ENCODE measurements at places on chromosomes 7 and 10. TPM values are rescaled to one million over a fixed set of nuclear protein-coding genes. Genes with fewer than 3 reads are reported as not detected.

ADCY1 gene
- total RNA-seq = 5.8 TPM

- no peak for DNase-seq
Measured at GRCh38 chr10:88039496-88040200, 176.2 kb downstream of the PTEN start.

GRCh38 chr7:54689394-54690049 is 69.5 kb downstream of the SEC61G start:
- no peak for DNase-seq

DNA sequence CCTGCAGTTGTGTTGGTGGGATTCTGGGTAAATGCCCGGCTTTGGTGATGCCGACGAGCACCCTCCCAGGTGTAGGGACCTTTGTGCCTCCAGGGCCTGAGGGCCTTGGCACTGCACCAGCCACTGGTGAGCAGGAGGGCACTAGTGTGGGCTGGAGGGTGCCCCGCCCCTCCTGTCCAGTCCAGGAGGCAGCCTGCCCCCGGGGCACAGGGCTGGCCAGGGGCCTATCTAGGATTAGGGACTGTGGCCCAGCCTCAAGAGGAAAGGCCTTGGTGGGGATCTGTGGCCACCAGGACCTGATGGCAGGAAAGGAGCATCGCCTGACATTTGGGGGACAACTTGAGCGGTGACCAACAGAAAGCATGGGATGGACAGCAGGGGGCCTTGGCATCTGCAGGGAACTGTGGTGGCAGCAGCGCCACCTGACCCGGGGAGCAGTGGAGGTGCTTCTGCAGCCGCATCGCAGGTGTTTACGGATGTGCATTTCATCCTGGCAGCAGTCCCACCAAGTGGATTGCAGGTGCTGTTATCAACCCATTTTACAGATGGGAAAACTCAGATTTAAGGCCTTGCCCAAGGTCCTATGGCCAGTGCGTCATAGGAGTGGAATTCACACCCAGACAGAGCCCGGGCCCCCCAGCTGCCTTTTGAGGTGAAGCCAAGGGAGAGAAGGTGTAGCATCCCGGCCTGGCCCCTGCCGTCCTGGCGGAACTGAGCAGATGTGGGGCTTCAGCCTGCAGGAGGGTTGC is 11.1 kb downstream of the ZNF316 start:
- peak; percentile 42 for DNase-seq

DNA sequence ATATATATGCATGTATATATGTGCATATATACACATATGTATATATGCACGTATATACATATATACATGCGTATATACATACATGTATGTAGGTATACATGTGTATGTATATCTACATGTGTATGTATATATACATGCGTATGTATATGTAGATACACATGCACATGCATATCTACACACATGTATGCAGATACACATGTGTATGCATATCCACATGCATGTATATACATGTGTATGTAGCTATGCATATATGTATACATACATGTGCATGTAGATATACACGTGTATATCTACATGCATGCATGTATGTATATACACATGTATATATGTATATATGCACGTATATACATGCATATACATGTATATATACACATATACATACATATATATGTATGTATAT is 95.8 kb upstream of the STEAP4 start:
- no peak for DNase-seq

DIP2C gene
- total RNA-seq = 40.2 TPM

DNA sequence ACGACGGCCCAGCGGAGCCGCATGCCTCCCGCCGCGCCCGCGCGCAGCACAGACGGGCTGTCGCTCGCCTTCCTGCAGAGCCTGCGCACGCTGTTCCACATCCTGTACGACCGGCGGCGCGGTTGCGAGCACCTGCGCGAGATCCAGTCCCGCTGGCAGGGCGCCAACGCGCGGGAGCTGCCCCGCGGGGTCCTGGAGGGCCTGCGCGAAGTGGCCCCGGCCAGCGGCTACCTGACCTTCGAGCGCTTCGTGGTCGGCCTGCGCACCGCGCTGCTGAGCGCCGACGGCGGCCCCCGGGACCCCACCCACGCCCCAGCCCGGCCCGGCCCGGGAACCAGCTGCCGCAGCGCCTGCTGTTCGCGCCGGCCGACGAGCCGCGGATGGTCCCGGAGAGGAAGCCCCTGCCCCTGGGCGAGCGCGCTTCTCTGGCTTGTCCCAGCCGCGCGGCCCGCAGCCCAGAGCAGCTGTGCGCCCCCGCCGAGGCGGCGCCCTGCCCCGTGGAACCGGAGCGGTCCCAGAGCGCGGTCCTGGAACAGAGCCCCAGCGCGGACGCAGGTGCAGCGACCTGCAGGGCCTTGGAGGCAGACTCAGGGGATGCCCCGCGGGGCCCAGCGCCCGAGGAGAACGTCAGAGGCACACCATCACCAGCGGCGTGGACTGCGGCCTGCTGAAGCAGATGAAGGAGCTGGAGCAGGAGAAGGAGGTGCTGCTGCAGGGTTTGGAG is 25.3 kb upstream of the ZNF716 start:
- DNase-seq = peak; percentile 69

LRRC18 gene
- total RNA-seq = not detected

GRCh38 chr7:135364206-135364605 is 130.6 kb downstream of the STRA8 start:
- no peak for DNase-seq

DNA sequence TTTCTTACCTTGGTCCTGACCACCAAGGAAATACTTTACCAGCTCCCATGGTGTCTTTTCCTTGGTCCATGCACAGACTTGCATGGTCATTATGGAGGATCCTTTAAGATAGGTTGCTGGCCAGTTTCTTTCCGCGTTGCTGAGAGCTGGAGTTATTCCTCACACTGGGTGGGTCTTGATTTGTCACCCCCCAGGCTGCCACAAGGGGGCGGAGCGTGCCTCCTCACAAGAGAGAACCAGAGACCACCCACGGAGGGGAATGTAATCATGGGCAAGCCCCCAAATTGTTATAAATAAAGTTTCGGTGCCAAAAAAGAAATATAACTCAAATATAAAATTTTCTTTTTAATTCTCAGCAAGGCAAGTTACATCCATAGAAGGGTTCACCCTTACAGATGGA is 10.5 kb upstream of the TRIM24 start:
- DNase-seq = no peak

FGFR2 gene
- total RNA-seq = 5.8 TPM

GRCh38 chr10:89809766-89810165 is 108.4 kb downstream of the KIF20B start:
- DNase-seq = no peak

TACR2 gene
- not detected for total RNA-seq

HECW1 gene
- 1.0 TPM for total RNA-seq

MET gene
- total RNA-seq = 24.6 TPM

DNA sequence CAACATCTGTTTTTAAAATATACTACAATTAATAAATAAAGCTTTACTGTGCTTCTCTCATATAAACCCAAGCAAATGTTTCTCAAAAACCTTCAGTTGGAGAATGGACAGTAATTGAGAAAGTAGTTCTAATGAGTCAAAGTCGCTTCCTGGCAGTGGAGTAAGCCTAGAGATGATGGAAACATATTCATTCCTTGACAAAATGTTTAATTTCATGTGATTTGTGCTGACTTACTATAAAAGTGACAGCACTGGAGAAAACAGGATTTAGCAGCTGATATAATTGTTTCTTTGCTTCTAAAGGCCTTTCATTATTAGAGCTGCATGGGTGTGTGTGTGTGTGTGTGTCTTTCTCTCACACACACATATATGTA is 9.0 kb downstream of the ELMO1 start:
- no peak for DNase-seq

DNA sequence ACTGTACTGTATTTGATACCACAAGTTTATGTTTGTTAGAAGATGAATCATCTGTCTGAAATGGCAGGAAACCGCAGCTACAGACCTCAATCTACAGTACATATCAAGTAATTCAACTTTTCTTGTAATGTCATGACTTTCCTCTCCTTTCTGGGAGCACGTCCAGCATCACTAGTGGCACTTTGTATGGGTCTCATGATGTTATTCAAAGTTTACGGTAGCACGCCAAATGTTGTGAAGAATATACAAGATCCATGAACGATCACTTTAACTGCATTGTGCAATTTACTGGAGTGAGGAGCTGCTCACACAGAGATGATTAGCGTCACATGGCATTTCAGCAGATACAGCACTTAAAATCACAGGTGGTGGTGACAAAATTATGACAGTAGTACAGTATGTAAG is 257.8 kb upstream of the GNAI1 start:
- no peak for DNase-seq

SFRP4 gene
- 302 TPM for total RNA-seq

DNA sequence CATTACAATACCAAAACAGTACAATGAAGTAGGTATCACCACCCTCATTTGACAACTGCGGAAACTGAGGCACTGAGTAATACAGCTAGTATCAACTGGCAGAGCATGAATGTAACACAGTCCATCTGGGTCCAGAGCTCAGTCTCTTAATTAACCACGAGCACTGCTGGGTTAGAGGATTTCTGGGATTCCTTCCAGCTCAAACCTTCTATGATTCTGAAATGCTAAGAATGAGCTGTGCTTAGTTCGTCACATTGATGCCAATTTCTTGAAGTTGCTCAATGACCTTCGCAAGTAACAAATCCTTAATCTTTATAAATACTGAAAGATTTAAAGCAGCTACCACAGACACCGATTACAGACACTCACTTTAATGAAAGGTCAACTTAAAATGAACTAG is 62.5 kb downstream of the SGMS1 start:
- DNase-seq = no peak

DNA sequence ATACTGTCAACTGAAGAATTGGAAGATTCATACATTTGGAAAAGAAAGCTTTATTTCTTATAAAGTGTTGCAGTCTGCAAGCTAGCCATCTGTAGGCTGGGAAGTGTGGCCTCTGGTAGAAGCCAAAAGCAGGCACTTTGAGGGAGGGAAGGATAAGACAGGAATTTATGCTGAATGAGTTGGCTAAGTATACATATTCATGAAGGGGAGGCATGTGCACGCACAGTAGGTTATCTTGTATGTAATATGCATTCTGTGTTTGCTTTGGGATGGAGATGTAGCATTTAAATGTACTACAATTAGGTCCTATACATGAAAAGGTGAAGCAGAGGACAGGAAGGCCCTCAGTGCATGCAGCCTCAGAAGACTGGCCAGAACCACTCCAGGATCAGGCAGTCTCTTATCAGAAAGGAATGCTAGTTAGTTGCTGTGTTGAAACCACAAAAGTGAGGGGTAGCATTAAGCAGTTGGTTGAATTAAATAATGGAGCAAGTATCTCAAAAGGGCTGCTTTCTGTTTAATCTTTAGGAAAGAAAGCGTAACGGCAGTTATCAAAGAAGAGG is 40.9 kb downstream of the MYO3A start:
- DNase-seq = no peak

PNLIPRP1 gene
- 0.94 TPM for total RNA-seq

DNA sequence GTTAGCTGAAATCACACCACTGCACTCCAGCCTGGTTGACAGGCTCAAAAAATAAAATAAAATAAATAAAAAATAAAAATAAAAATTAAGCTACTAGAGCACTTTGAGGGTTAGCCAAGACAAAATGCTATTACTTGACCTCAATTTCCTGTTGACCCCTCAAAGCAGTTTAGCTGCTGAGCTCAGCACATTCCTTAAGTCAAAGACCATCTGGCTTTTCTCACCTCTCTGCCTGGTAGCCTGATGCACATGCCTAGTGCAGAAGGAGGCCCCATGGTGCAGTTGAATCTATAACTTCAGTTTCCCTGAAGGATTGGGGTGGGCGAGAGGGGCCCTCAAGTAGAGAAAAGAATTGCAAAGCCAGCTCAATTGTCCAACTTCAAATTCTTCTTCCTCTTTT is 211.1 kb upstream of the GALNT17 start:
- no peak for DNase-seq

GRCh38 chr7:116618338-116619128 is 53.5 kb upstream of the MET start:
- DNase-seq = no peak

GRCh38 chr10:52479567-52479966 is 165.5 kb downstream of the DKK1 start:
- DNase-seq = no peak

GRCh38 chr7:2626498-2627117 is 5.2 kb upstream of the TTYH3 start:
- no peak for DNase-seq

DNA sequence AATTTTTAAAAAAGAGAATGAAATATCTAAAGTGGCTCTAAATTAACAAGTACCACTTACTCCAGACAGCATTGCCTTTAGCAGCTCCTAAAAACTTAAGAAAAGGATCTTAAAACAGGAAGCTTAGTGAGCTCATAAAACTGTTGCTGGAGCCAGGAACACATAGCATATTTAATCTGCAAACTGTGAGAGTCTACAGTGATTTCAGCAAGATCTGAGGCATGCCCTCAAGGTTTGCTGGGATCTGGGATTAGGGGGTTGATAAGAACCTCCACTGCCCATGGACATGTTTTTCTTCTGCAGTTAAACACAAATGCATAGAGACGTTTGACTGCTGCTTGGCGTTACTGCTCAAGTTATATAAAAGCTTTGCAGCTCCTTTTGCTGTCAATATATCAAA is 3.8 kb downstream of the GLI3 start:
- no peak for DNase-seq

TRPV5 gene
- not detected for total RNA-seq

GRCh38 chr7:69839782-69840181 is 241.5 kb downstream of the AUTS2 start:
- no peak for DNase-seq

DNA sequence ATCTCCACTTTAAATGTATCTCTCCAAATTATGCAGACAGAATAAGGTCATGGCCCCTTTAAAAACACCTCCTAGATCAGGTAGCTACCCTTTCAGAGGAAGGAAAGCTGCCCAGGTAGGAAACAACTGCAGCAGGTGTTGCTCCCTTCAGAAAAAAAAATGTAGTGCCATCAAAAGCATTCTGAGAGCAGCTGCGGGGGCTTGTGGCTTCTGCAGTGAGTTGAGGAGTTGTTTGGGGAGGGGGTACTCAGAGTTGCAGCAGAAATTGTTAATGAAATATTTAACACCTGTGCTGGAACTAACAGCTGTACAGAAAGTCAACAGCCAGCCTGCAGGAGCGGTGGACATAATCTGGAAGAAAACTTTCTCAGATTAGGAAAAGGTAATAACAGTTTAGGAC is 24.0 kb downstream of the CDHR3 start:
- DNase-seq = no peak

DNA sequence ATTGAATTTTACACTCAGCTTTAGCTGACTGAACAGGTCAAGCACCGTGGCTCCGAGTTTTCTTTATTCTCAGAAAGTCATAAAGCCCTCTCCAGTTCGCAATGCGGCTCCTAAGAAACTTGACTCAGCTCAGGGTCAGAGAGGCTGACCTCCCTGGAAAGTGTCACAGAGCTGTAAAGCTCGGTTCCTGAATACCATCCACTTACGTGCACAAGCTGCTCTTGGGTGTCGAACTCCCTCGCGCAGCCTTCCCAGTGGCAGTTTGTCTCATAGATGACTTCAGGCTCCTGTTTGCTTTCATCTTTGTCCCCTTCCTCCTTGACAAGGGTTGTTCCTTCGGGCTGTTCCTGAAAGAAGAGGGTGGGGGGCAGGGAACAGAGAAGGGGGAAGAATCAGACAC is 213.7 kb downstream of the GLI3 start:
- DNase-seq = no peak
